ENCODE measurements at places on chromosomes 11 and 22.

- DNase-seq: no peak
Measured at GRCh38 chr11:130391711-130392110, 36.7 kb downstream of the ADAMTS8 start.

- DNase-seq: no peak
Measured at GRCh38 chr22:26846645-26847044, 189.3 kb downstream of the MIAT start.

- no peak for DNase-seq
Measured at GRCh38 chr11:3665336-3666022, 5.7 kb downstream of the CHRNA10 start.

GRCh38 chr11:116540645-116541304 lies 232.0 kb downstream of the BUD13 start:
- DNase-seq: no peak

- no peak for DNase-seq
Measured at GRCh38 chr22:38549101-38549894, 20.7 kb downstream of the DMC1 start.

DNA sequence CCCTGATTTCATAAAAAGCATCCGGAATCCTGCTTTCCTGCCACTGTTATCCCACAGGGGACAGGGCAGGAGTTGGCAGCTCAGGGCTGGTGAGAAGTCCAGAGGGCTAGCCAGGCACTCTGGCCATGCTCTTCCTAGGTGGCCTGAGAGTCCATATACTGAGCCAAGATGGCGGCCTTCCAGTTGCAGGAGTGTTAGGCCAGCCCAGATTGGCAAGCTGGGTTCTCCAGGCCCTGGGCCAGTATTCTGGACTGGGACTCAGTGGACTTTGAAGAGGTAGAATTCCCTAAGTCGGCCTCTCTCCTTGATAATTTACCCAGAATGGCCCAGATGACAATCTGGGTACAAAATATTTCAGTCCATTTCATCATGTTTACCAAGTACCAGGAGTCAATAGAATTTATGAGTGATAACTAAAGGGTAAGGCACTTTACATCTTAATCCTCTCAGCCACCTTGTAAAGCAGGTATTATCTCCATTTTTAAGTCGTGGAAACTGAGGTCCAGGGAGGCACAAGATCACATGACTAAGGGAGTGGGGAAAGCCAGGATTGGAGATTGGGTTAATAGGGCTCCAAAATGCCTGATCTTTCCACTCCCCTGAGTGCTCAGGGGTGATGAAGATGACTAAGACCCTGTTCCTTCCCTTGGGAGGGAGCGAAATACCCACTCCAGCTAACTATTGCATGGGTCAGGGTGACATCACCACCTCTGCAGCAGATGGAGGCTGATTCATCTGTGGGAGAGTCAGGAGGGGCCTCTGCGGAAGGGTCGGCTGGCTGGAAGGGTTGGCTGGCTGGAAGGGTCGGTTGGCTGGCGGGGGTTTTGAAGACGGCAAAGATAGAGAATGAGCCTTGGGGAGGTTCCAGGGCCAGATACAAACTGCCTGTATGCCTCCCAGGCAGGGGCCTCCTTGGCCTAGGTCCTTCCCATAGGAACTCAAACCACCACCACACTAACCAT lies 1.2 kb upstream of the MICALL1 start:
- DNase-seq: no peak

GRCh38 chr11:6196396-6196795 lies 2.6 kb upstream of the OR52W1 start:
- DNase-seq: no peak

- no peak for DNase-seq
Measured at GRCh38 chr11:78189174-78189724, 530 bp downstream of the USP35 start.

GRCh38 chr11:100748153-100748552 lies 61.1 kb downstream of the ARHGAP42 start:
- DNase-seq: no peak

DNA sequence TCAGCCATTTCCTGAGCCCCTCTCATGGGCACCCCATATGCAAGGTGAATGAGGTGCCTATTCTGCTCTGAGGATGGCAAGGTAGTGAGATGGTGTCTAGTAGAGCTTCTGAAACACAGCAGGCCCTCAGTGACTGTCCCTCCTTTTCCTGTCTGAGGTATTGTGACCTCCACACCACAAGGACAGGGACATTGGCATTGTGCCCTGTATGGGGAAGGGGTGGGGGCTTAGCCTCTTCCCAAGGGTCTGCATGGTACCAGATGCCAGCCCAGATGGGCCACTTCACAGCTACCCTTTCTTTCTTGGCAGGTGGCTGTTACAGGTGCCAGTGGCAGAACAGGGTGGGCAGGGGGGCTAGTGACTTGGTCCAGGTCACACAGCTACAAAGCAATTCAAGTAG lies 78.8 kb downstream of the CABIN1 start:
- DNase-seq: no peak

GRCh38 chr11:124122123-124122522 lies 6.9 kb downstream of the VWA5A start:
- DNase-seq: no peak

- no peak for DNase-seq
Measured at GRCh38 chr11:69008737-69009440, 4.2 kb downstream of the MRGPRF start.

- DNase-seq: no peak
Measured at GRCh38 chr11:103528596-103528995, 419.4 kb downstream of the DYNC2H1 start.

DNA sequence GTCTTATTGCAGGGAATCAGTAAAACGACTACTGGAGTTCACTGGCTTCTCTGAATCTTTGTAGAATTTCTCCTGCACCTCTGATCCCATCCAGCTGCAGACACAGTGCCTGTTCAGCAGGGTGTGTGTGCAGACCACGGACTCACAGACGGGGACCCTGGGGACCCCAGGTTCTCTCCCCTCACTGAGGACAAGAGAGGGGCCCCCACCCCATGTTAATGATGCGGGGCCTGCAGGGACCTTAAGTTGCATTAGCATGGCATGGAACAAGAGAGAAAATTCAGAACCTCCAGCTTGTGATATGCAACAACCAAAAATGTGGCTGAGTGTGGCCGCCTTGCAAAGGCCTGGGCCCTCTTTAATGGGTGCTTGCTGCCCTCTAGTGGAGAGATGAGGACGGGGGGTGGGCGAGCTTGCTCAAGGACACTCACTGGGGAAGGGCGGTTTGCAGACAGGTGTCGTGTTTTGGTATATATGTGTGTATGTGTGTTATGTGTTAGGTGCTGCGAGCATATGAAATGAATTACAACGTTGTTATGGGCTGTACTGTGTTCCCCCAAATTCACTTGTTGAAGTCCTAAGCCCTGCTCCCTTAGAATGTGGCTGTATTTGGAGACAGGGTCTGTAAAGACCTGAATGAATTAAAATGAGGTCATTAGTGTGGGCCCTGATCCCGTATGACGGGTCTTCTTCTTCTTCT lies 84.4 kb upstream of the SEPTIN5 start:
- peak; percentile 72 for DNase-seq

DNA sequence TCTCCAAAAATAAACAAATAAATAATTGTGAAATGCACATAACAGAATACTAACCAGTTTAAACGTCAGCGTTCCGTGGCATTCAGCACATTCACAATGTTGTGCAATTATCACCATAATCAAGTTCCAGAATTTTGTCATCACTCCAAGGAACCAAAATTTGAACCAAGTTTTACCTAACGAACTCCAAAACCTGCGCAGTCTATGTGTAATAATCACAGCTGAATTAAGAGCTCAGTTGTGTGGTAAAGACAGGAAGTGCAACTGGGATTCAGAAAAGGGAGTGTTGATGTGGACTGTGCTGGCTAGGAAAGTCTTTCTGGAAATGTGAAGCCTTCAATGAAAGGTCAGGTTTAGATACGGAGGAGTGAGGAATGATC lies 5.4 kb upstream of the MCAM start:
- DNase-seq: no peak

DNA sequence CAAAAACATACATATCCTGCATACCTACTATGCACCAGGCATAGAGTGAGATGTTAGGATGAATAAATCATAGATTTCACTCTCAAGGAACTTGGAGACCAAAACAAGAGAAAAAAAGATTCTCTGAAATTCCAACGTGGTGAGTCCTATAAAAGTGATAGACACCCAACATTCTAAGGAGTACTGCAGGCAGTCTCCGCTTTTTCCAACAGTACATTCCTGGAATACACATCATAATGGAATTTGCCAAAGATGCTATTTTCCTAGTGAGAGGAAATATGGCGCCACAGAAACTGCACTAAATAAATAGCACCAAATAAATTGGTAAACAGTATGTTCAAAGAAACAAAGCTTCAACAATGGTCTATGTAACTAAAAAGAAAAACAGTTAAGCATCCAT lies 6.0 kb downstream of the TMEM123 start:
- no peak for DNase-seq

GRCh38 chr11:7581021-7581590 lies 67.3 kb downstream of the PPFIBP2 start:
- DNase-seq: no peak

DNA sequence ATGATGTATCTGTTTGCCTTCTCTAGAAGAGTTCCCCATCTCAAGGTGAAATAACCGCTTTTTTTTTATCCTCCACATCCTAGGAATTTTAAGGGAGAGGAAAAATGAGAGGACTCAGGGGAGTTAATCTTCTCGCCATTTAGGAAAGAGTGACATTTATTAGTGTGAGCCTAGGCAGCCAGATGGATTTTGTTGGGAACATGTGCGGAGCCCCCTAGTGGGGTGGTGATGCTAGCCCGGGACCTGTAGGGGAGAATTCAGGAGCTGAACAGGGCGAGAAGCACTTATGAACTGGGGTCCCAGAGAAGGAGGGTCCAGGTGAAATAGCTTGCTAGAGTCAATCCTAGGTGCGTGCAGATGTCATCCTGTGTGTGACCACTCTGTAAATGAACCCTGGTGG lies 10.7 kb downstream of the IL17RA start:
- no peak for DNase-seq

GRCh38 chr11:2142762-2143202 lies 3.6 kb upstream of the IGF2 start:
- no peak for DNase-seq

DNA sequence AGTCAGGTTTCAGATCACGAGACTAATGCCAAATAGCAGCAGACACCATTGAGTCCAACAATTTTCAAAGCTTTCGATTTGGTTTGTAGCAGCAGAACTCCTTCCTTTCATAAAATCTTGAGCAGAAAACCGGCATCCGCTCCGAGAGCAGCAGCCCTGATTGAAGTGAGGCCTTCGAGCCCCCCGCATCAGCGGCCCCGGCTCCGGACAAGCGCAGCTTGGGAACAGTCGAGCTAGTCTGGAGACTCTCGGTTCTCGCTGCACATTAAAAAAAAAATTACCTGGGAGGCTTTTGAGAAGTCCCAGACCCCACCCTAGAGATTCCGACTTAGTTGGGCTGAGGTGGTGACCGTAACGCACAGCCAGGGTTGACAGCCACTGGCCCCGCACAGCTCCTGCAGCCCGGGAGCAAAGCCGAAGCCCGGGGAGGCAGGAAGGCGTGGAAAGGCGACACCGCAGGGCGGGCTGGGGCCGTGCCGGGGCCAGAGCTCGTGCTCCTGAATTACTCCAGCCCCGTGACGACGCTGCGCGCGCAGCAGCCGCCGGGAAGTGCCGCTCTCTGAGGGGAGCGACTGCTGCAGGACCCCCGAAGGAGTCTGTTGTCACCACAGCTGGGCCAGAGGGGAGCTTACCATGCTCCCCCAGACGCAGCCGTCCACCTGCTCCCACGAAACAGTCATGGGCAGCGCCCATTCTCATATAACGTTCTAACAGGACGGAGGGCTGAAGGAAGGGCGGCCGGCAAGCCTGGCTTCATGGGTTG lies 57.8 kb downstream of the SPATA19 start:
- DNase-seq: no peak

- no peak for DNase-seq
Measured at GRCh38 chr11:62064221-62064620, 59.6 kb upstream of the INCENP start.

DNA sequence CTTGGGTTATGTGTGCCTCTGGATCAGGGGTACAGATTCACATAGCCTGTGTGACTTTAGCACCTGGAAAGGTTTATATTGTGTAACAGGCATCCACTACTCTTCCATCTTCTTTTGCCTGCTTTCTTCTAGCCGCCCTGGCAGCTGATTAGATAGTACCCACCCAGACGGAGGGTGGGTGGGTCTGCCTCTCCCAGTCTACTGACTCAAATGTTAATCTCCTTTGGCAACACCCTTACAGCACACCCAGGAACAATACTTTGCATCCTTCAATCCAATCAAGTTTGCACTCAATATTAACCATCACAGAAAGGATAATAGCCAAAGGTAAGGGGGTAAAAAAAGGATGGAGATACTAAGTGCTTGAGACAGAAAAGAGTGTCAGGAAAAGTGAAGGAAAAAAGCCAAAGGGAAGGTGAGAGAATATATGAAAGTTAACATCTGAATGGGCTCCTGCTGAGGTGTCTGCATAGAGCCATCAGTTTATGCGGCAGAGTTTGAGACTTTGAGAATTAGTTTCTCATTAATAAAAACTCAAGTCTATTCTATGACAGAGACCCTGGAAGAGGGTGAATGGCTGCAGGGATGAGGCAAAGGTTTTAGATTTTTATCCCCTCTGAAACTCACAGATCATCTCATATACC lies 2.6 kb upstream of the OR51B6 start:
- no peak for DNase-seq

DNA sequence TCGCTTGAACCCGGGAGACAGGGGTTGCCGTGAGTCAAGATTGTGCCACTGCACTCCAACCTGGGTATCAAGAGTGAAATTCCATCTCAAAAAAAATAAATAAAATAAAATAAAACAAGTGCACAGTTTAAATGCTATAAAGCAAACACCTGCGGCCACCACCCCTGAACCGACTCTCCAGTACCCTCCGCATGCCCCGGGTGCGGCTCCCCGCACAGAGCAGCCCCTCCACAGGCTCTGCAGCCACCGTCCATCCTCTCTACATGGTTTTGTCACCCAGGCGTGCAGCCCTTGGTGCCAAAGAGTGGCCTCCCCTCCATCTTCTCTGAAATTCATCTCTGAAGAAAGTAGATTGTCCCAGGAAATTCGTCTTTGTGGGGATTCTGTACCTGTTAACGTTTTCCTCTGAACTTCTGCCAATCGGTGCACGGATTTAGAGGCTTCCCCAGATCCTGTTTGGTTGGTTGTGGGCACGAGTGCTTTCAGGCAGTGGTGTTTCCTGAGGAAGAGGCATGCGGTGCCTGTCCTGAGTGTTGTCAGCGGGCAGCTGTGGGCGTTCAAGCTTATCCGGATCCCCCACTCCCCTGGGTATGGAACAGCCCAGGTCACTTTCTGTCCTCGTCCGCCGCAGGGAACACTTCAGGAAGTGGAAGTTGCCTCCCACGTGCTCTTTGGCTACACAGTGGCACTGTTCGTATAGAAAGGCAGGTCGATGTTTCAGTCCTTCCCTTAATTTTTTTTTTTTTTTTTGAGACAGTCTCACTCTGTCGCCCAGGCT lies 4.1 kb downstream of the MIOX start:
- no peak for DNase-seq

- peak; percentile 7 for DNase-seq
Measured at GRCh38 chr11:18802381-18803257, 11.0 kb upstream of the PTPN5 start.

GRCh38 chr11:69599502-69599901 lies 41.5 kb upstream of the CCND1 start:
- no peak for DNase-seq

Data from stimulated activated CD8-positive, alpha-beta memory T cell treated with anti-CD3 and anti-CD28 coated beads, Interleukin-7, amount 100 ng/mL, for 1 hour (primary cell).